ENCODE measurements at places on chromosomes 2 and 18.

- DNase-seq = no peak
Measured at GRCh38 chr2:54613794-54614257, 109.6 kb upstream of the EML6 start.

DNA sequence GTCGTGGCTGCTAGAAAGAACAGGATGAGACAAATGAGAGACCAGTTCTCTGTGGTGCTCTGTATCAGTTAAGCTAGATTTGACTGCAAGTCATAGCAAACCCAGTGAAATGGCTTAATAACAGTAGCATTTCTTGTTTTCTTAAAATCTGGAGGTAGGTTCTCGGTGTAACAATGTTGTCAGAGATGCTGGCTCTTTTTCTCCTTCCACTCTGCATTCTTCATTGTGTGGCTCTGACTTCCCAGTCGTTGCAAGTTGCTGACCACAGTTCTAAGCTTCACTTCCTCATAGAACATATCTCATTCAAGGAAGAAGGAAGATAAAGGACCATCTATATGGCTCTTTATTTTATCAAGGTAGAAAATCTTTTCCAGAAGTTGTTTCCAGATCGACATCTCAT is 7.9 kb upstream of the CKAP2L start:
- no peak for DNase-seq

- no peak for DNase-seq
Measured at GRCh38 chr18:23689031-23689615, at the start of gene LAMA3. LAMA3 (plus strand) TSS chr18:23689453; CDS start chr18:23689684, 231 bp downstream.

DNA sequence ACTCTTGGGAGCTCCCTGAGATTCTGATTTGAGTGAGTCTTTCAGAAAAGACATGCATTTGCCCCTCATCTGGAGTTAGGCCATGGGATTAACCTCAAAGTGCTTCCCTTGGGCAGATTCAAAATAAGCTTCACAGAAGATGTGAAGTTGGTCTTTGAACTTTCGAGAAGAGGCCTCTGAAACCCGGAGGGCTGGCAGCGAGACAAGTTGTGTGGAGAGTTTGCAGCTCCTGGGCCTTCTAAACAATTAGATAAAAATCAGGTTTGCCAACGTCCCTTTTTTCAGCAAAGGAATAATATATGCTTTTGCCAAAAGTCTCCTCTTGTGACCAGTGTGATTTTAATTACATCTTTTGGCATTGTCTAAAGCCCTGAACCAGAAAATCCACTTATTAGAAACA is 489.7 kb downstream of the SOX11 start:
- DNase-seq = no peak

DNA sequence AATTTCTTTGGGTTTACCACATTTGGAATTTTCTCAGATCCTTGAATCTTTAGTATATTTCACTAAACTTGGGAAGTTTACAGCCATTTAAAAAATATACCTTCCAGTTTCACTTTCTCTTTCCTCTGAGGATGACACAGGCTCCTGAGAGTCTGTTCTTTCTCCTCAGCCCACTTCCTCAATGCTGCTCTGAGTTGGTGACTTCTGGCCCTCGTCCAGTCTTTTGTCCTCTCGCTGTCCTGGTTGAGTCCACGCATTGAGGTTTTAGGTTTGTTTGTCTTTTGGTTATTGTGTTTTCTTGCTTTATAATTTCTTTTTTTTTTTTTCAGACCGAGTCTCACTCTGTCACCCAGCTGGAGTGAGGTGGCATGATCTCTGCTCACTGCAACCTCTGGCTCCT is 40.7 kb upstream of the GALR1 start:
- no peak for DNase-seq

DNA sequence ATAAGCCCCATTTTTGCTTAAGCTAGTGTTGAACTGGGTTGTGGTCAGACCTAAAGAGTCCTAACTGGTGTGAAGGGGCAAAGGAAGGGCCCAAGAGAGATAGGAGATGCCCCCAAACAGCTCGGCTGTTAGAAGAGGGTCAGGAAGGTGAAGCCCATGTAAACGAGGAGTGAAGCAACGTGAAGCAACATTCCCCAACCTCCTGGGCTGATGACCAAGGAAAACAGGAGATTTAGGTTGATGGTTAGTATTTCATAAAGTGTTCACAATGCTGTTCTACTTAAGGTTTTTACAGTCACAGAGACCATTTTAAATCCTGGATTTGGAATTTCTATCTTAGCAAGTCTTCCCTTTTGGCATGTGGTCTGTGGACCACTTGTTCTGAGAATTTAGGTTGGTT is 144.0 kb upstream of the SERPINE2 start:
- DNase-seq = no peak

DNA sequence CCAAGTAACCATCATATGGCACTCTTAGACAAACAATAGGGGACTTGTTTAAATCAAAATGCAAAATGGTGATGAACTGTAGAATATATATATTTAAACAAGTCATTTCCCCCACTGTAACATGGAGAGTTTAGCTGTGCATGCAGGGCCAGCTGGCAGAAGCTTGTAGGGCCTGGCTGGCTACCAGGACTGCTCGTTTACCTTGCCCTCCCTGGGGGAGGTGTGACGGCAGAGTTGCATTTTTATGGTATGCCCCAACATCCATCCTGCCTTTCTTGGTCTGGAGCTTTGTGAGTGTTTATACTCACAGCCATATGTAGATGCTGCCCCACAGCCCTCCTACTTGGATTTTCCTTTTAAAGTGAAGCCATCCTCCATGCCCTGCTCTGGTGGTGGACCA is 101.7 kb upstream of the ZFP36L2 start:
- DNase-seq = no peak

DNA sequence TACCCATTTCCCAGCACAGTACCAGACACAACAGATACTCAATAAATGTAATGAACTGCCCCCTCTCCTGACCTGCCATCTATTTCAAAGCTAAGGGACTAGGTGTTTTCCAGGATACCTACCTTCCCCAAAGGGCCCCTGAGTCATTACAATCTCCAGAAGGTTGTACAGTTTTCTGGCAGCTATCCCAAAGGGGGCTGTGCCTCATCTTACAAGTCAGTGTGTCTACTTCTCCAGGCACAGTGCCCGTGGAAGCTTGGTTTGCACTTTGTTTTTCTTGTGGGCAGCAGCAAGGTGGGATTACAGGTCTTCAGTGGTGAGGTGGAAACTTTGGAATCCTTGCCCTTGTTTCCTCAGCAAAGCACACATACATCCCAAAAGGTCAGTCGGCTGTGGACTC is 62.8 kb upstream of the CYP26B1 start:
- DNase-seq = no peak

GRCh38 chr2:127695491-127696472 is 5.5 kb upstream of the SFT2D3 start:
- DNase-seq = no peak

DNA sequence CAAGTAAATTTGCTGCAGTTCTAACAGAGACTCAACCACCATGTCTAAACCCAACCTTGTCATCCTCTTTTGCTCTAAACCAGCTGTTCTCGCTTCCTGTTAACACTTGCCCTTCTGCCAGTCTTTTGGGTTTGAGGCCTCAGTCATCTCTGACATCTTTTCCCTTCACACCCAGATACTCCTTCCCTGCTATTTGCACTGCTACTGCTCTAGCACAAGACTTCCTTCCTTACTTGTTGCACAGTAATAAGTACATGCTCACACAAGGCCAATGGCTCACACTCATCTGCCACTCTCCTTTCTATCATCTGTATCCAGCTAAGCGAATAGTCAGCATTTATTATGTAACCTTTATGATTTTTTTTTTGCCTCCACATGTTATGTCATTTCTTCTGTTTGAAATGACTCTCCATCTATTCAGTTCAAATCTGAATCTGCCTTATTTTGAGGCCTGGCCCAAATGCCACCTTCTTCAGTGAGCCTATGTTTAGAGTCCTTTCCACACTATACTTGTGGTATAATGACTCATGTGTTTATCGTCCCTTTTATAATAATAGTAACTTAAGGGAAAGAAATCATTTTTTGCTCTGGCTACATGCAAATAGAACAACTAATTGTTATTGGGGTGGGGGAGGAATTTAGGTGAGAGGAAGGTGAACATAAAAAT is 22.5 kb upstream of the CDKL4 start:
- no peak for DNase-seq

GRCh38 chr18:48163738-48164115 is 233.3 kb upstream of the SMAD2 start:
- no peak for DNase-seq

DNA sequence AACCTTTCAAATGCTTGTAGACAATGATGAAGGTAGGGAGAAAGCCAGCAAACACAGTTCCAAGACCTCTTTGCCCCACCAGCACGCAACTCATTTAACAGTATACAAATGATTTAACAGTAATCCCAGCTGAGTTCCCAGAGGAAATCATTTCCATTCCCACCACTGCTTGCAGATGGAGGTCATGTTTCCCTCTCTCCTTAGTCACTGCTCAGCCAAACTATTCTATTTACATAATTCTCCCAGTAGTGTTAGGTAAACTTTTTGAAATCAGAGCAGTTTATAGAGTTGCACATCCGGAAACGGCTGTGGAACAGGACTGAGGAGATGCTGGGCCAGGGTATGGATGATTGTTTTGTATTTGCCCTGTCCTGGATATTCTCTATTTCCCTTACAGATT is 328.5 kb downstream of the FIGN start:
- DNase-seq = no peak

- peak; percentile 37 for DNase-seq
Measured at GRCh38 chr2:58054264-58054663, 7.7 kb downstream of the VRK2 start.

DNA sequence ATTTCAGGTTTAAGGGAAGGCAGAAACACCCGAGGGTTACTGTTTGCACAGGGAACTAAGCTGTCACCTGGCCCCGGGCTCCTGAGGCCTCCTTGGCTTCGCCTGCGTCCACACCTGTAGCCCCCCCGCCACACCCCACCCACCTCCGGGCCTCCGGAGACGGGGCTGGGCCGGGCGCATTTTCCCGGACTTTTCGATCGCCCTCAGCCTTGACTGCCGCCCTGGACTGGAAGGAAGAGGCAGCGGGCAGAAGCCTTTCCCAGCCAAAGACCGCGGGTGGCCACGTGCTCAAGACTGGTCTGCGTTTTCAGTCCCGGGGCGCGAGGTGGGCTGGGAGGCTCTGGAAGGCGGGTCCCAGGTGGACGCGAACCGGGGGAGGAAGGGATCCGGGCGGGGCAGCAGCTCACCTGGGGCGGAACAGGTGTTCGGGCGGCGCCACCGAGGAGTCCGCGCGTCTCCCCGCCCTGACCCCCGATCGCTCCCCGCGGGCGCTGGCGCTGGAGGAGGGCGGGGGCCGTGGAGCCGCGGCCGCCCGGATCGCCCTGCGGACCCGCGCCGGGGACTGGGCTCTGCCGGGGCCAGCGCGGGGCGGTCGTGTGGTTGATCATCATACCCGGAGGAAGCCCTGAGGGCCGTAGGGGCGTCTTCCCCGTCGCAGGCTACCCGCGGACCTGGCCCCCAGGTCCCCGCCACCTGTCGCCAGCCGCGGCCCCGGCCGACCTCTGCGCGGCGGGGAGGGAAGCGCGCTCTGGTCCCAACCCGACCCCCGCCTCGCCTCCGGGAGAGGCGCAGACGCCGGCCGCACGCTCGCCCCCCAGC is 3.2 kb downstream of the ID2 start:
- no peak for DNase-seq

DNA sequence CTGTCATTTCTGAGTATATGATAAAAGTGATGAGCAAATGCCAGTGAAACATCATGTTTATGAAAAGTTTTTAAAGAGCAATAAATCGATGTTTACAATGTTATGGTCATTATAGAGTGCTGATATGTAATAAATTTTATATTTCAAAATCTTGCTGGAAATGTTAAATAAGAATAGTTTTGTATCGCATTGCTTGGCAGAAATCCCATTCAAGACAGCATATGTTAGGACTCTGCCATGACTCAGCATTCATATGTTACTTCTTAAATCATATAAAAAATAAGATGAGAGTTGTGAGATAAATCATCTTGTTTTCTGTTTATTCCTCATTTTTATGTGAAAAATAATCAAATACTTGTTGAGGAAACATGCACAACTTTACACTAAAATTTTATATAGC is 949.9 kb upstream of the NRXN1 start:
- DNase-seq = no peak

DNA sequence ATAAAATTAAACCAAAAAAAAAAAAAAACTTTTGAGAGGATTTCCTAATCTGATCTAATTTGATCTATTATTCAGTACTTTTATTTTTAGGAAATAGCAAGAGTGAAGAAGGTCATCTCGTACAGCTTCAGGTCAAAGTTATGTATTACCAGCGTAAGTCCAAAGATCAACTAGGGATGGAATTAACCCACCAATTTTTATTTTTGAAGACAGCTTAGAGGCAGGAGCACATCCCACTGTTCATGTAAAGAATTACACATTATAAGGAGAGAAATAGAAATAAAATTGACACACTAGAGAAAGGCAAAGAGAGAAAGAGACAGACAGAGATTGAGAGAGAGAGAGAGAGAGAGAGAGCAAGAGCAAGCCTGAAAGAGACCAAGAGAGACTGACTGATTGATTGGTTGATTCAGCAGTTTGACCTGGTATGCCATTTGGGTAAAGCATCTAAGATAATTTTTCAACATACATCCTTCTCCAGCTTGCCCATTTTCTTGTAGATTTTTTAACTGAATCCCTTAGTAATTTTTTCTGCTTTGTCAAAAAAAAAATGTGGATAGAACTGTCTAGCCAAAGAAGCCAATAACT is 25.1 kb downstream of the DOCK10 start:
- no peak for DNase-seq

GRCh38 chr18:30917651-30918050 is 124.9 kb downstream of the DSC3 start:
- no peak for DNase-seq

- DNase-seq = no peak
Measured at GRCh38 chr2:170144761-170145160, 33.2 kb upstream of the MYO3B start.

- DNase-seq = no peak
Measured at GRCh38 chr2:177324797-177325196, 60.3 kb upstream of the NFE2L2 start.

DNA sequence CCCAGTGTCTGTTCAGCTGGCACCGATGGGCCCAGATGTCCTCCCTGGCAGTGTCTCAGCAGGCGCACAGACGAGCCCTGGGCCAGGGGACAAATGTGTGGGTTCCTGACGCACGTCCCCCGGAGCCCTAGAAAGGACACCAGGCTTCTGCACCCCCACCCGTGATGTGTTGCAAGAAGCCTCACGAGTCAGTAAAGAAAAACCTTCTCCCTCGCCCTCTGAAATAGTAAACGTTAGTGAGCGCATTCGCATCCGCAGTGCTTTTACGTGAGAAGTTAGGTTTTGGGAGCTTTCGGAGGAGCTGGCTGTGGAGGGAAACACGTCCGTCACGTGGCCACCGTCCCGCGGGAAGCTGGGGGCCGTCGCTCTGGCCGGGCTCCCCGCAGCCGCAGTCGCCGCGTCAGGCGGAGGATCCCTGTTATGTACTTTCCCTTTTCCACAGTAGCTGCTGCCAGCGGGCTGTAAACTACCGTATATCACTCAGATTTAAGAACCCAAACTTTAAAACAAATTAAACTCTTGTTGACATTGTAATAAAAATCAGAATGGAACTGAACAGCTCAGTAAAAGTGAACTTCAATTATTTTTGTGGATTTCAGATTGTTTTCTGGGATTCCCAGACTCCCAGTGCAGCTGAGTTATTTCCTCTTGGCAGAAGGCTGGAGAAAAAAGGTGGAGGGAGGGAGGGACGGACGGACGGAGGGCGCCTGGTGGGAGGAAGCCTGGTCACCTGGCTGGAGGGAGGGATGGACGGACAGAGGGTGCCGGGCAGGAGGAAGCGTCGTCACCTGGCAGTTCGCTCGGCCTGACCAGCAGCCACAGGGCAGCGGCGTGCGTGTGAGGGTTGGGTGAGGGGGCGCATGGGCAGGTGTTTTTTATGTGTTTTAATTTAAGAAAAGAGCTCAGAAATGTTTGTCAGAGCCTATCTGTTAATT is 112.1 kb downstream of the NFATC1 start:
- DNase-seq = no peak
